Mesenteric fat pad (tissue), 1 donor: ENCODE measurements at places on chromosomes 11 and 22. TPM values are rescaled to one million over a fixed set of nuclear protein-coding genes. Genes with fewer than 3 reads are reported as not detected.

MS4A4A gene
- total RNA-seq = 115 TPM

TMEM9B gene
- total RNA-seq = 32.9 TPM

MMP11 gene
- total RNA-seq = 5.7 TPM

IGSF22 gene
- total RNA-seq = 1.00 TPM

HTR3B gene
- total RNA-seq = not detected

KRTAP5-9 gene
- total RNA-seq = not detected

ZNF280A gene
- total RNA-seq = not detected

P2RY6 gene
- total RNA-seq = 6.7 TPM

B3GAT1 gene
- 0.32 TPM for total RNA-seq

LRRC75B gene
- 6.0 TPM for total RNA-seq

NAALADL1 gene
- total RNA-seq = 15.2 TPM

HBG2 gene
- not detected for total RNA-seq

OR10A2 gene
- total RNA-seq = not detected

IGSF9B gene
- 3.0 TPM for total RNA-seq

OR52H1 gene
- total RNA-seq = not detected

RGL4 gene
- 1.5 TPM for total RNA-seq

EMID1 gene
- 1.4 TPM for total RNA-seq

CHRNA10 gene
- 1.3 TPM for total RNA-seq

DEPDC7 gene
- total RNA-seq = 0.74 TPM

CEP126 gene
- 6.5 TPM for total RNA-seq

ATP5MG gene
- 182 TPM for total RNA-seq

STX5 gene
- total RNA-seq = 41.8 TPM
